ENCODE measurements at places on chromosomes 5 and 9.

GRCh38 chr5:76863001-76863400, 13.2 kb downstream of the S100Z start:
- DNase-seq = no peak

DNA sequence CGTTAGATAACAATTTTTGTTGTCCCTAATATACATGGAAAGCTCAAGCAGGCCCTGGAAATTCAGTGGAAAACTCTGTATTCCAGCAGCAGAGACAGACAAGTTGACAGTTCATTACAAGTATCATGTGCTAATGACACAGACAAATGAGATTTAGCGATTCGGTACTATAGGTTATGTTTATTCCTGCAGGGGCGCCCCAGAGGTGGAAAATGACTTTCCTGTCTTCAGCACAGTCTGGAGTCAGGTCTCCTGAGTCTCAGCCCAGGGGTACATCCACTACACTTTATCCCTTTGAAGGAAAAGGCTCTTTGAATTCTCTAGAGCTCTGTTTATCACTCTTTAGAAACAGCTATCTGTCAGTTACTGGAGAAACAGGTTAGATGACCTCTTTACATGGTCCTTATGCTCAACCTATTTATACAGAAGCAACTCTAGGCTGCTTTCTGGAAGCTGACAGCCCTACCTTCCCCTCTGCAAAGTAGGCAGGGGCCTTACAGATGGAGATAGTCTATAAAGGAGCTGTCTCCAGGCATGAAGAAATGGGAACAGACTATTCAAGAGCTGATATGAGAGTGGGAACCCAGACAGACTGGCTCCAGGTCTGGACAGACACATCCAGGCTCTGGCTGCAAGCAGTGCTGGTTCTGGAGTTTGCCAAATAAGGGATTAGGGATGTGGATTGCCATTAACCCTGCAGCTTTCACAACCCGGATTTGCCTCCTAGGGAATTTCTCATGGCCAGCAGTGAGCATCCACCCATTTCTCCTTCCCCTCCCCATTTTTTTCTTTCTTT, 7.2 kb upstream of the SLC31A2 start:
- DNase-seq = no peak

DNA sequence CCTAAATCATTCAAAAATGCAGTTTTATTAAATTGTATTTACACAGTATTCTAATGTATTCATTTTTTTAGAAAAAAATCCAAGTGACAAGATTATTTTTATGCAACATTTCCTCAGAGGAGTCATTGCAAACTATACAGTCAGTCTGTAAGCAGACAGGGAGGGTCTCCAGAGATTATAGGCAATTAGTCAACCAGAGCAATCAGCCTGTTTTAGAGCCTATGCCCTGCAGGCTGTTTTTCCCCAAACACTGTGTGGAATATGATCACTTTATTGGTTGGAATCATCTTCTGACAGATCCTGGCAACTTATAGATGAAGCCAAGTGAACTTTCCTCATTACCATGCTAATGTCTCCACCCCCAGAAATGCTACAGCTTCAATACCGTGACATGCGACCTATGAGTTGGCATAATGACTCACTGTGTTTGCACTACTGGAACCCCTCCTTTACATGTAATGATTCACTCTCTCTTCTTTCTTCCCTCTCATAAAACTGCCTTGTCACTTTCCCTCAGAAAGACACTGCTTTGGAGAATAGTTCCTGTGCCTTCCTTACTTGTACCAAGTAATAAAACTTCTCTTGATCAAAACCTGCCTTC, 577.7 kb upstream of the FTMT start:
- DNase-seq = no peak

DNA sequence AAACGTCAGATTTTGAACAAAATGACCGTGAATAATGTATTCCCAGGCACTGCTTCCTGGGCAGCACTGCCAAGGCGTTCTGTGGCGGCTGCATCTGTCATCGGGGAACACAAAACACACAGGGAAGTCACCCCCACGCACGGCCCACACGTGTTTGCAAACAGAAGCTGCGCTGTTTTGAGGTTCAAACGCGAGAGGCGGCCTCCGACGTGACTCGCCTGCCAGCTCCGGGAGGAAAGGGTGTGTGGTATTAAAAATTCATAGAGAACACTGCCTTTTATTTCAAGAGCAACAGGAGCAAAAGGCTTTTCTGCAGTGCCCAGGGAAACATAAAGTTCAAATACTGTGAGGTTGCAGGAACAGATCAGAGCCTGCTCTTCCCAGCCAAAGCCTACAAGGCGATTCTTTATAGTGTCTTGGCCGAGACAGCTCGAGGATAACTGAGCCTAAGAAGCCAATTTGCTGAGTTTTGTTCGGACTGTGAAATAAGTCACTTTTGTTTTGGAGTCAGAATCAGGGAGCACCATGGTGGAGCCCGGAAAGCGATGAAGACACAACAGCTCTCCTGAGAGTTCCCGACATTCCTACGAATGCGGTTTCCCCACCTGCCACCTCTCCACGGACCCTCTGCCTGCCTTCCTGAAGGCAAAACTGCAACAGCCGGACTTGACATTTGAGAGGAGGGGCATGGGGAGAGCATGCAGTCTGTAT, 115.3 kb upstream of the IRX2 start:
- no peak for DNase-seq

DNA sequence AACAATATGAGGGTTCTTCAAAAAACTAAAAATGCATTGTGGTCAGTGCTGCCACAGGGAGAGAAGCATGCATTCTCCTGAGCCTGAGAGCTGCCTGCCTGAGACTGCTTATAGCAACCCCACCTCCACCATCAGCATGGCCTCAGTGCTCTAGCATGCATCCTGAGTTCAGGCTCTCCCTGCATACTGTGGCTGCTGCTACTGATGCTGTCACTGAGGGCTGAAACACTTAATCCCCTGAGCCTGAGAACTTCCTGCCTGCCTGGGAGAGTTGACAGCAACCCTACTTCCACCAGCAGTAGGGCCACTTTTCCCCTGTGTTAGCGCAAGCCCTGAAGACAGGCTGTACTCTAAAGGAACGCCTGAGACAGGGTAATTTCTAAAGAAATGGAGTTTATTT, 206.0 kb downstream of the FBXO4 start:
- DNase-seq = no peak

DNA sequence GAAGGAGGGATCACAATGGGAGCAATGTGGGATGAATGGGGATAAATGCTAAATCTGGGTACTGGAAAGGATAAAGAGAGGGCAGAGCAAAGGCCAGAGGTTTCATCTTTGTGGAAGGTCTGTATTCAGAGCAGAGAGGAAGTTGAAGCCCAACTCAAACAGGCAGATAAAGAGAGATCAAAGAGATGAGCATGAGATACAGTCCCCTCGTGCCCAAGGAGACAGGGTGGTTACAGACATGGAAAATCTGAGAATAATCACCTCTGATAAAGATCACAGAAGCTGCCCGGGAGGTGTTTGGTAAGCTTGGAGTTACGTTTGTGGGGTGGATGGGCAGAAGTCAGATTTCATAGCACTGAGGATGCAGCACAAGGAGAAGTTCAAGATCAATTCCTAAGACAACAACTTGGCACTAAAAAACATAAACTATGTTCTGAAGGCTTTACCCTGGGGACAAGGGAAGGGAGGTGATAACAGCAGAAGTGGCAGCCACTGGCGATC, 459 bp upstream of the ERAP2 start:
- DNase-seq = no peak

- no peak for DNase-seq
Measured at GRCh38 chr9:93200989-93201334, 17.0 kb downstream of the WNK2 start.

DNA sequence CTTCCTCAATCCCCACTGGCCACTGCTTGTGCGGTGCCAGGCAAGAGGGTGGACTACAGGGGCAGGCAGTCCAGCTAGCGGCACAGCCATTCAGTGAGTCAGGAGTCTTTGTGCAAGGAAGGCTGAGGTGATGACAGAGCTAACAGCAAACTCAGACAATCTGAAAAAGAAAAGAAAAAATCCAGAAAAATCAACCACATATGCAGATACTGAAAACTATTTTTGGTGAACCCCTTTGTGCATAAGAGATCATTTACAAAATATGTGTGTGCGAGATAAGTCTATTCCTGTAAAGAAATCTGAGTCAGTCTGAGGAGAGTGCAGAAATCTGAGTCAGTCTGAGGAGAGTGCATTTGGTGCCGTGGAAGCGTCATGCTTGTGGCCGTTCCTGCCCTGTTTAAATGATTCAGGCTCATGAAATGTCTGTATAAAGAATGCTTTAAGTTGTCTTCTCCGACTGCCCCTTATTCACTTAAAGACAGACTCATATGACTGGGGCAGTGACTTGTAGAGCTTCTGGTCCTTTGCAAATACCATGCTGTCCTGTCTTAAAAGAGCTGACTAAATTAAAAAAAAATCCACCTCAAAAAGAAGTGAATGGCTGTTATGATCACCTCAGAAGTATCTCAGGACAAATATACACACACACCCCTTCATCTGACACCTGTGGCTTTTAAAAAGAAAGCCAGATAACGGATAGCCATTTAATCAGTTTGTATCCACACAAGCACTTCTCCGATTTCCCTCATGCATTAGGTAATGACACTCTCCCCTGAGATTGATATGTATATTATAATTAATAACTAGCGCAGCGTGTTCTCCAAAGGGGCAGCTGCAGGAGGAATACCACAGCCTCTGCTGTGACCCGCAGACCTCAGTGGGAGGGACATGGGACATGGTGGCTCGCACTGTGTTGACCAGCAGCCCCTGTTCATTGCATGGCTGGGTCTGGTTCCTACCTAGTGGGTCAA, 47.3 kb downstream of the TRIO start:
- no peak for DNase-seq

DNA sequence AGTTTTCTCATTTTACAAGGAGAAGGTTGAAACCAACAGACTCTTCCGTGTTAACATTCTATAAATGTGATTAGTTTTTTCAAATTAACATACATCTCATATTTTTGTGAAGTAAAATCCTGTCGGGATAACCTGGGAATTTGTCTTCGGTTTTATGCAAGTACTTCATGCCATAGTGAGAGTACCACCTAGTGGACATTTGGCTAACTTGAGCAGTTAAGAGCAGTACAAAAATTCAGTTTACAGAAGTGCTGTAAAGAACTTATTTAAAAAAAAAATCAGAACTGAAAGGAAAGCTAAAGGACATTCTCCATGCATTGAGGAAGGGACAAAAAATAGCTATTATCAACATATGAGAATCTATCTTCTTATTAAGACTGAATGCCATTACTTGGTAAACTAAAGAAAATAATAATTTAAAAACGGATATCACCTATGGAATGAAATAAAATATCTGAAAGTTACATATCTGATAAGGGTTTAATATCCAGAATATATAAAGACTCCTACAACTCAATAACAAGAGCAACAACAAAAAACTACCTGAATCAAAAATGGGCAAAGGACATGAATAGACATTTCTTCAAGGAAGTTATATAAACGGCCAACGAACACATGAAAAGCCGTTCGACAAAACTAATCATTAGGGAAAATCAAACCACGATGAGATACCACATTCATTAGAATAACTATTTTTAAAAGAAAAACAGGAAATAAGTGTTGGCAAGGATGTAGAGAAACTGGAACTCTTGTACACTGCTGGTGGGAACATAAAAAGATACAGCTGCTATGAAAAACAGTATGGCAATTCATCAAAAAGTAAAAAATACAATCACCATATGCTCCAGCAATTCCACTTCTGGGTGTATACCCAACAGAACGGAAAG, 117.0 kb upstream of the GNA14 start:
- no peak for DNase-seq

GRCh38 chr9:130275156-130275555, 9.6 kb downstream of the HMCN2 start:
- no peak for DNase-seq

GRCh38 chr5:119370486-119370885, 14.7 kb downstream of the TNFAIP8 start:
- no peak for DNase-seq

GRCh38 chr5:167804512-167805220, 486.8 kb upstream of the WWC1 start:
- DNase-seq = no peak

DNA sequence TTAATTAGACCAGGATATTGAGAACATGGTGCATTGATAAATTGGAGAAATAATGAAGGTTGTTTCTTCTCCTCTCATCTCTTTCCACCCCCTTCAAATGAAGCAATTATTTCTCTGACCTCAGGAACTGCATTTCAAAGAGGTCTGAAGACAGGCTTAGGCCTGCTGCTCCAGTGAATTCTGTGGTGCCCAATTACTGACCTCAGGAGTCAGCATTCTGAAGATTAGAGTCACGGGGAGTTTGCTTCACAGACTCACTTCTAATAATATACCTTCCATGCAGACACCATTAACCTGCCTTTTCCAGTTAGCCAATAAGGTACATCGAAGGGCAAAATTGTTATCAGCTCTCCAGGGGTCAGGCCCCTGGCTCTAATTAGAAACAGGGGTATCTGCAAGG, 270.9 kb downstream of the GAS1 start:
- no peak for DNase-seq

DNA sequence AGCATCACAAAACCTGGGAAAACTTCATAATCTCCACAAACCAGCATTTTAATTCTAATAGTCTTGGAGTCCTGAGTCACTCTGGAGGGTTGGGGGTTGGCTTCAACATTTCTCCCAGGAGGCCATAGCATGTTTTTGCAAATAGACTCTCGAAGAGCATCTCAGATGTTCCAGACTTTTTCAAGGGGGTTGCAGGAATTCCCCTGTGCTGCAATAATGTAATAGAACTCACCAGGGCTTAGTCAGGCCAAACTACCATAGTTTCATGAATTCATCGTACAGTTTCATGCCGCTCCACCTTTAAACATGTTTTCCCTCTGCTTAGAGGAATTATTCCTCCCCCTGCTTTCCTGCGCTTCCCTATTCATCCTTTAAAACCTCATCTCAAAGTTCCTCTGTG, 499.5 kb upstream of the KLF4 start:
- no peak for DNase-seq

DNA sequence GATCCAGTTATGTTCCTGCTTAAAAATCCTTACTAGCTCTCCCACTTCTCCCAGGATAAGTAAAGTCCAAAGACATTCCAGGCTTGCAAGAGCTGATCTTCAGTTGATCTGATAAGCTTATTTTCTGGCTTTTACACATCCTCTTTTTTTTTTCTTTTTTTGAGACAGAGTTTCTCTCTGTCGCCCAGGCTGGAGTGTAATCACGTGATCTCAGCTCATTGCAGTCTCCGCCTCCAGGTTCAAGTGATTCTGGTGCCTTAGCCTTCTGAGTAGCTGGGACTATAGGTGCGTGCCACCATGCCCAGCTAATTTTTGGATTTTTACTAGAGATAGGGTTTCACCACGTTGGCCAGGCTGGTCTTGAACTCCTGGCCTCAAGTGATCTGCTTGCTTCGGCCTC, 37.3 kb upstream of the PTPN3 start:
- DNase-seq = no peak

GRCh38 chr5:102049517-102049916, 246.6 kb downstream of the SLCO4C1 start:
- no peak for DNase-seq

DNA sequence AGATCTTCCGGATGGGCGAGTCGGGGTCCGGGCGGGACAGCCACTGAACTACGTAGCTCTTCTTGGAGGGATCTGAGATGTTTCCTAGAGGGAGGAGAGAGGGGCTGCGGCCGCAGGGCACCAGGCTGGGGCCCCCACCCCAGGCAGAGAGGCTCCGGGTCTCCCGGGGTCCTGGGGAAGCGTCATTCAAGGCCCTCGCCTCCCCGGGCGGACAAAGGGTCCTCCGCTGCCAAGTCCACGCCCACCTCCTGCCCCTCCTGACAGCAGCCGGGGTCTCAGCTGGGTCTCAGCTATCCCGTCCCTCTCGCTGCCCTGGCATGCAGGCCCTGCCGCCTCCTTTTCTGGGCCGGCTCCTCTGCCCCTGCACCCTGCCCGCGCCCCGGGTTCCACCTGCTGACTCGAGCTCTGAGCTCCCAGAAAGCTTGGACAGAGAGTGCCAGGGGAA, 61.5 kb downstream of the ZNF354C start:
- no peak for DNase-seq

Measured in SIG-M5 (cell line).